Cerebellar cortex (tissue), 1 donor: ENCODE measurements at places on chromosomes 2 and 18.
A peak's percentile ranks its signal among the peaks of the same experiment; 100 is the strongest.

- no peak for DNase-seq
Measured at GRCh38 chr2:8053216-8053615, 628.6 kb upstream of the ID2 start.

GRCh38 chr2:43223521-43224001, 2.8 kb downstream of the ZFP36L2 start:
- no peak for DNase-seq

- DNase-seq: no peak
Measured at GRCh38 chr18:8339210-8339609, 270.0 kb upstream of the RAB12 start.

DNA sequence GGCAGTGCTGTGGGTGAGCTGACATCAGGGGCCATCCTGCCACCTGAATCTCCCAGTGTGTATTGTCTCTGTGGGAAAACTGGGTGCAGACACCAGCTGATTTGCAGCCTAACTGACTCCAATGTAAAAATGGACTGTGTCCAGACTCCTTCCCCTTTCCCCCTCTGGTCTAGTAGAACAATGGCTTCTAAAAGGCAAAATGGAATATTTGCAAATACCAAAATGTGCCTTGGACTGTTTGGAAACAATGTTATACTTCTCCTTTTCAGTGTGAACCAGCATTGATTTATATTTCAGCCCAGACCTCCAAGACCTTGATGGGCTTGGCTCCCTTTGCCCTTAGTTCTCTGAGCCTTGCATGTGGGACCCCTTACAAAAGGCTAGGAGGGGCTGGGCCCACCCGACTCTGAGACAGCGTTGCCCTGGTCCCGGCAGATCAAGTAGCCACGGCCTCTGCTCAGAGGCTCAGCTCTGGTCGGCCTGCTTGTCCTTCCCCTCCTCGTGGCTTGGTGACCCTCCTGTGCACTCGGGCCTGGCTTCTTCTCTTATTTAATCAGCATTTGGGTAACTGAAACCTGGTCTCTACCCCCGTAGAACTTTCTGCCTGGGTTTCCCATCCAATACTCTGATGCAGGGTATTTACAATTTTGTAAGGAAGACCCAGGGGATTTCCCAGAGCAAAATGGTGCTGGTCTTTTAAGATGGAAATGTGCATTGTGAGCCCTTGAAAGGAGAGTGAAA, 18.0 kb upstream of the ACKR3 start:
- DNase-seq: no peak

- peak; percentile 6 for DNase-seq
Measured at GRCh38 chr2:12416600-12416999, 300.1 kb upstream of the TRIB2 start.

GRCh38 chr2:177053716-177054115, 158.9 kb upstream of the HNRNPA3 start:
- DNase-seq: no peak

DNA sequence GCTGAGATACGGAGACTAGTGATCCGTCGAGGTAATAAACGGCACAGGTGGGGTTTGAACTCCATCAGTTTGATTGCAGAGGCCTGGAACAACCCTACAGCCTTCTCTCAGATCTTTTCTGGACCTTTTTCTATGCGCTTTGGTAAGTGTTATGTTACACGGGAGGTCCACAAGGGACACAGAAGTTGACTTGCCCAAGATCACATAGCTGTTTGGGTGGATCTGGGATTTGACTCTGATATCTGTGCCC, 1.1 kb upstream of the DNPEP start:
- DNase-seq: no peak

DNA sequence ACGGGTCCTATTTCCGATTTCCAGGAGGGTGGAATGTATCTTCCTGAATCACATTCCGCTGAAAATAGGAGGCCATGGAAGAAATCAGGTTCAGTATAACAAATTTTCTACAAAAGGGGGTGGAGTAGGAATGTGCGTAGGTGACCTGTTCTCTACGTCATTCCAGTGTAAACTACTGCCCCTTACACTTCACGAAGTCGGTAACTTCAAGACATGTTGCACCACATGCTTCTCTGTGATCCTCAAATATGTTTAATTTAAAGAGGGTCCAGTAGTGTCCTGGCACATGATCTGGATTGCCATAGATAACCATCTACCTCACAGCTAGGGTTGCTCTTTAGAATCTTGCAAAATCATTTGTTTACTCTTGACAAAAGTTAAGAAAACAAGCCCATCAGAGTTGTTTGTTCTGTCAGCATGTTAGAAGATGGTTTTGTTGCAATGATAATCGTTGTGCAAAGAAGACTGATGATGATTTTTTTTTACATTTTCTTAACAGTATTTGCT, 7.5 kb upstream of the CPS1 start:
- no peak for DNase-seq

DNA sequence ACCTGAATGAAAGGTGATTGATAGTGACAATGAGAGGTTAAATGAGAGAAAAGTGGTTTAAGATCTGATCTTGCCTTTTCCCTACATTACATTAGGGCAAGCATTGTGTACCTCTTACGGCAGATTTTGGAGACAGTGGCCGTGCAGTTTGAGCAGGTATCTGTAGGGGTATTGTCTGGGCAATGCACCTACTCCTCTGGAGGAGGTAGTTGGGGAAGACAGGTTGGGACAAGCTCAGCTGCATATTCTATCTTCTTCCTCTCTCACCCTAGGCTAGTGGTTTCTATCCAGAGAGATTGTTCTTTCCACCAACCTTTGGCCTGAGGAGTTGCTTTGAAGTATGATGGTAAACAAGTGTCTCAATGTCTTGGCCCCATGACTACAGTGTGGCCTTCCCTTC, 323.2 kb downstream of the CYP26B1 start:
- DNase-seq: no peak

GRCh38 chr2:187994464-187995331, 297.0 kb upstream of the GULP1 start:
- no peak for DNase-seq

DNA sequence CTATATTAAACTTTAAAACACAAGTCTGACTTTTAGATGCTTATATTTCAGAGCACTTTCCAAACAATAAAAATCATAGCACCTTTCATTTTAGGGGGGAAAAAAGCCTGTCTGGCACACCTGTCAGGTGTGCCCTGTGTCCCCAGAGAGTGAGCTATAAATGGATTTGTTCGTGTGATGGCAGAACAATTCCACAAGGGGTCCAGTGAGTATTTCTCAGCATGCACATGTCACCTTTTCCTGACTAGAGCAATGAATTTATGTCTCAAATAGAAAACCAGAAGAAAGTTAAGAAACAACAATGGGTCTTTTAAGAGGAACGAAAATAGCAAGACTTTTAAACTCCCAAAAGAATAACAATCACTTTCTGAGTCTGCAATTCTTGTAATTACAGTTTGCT, 55.9 kb downstream of the ACVR1C start:
- DNase-seq: no peak

GRCh38 chr2:111534910-111535352, 349.1 kb downstream of the ANAPC1 start:
- no peak for DNase-seq

DNA sequence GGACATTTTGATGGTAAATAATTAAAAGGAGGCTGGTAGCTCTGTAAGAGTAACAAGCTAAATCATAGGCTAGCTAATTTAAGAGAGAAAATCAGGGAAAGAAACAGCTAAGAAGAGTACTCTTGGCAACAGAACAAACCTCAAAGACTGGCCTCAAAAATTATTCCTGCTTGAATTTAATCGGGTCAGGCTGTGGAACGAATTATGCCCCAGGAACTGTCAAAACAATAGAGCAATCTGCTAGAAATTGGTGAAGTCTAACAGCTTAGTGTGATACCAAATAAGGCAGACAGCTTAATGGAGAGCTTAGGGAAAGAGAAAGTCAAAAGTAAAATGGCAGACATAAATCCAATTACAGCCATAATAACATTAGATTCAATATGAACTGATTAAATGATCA, 215.7 kb downstream of the MREG start:
- DNase-seq: peak; percentile 46

DNA sequence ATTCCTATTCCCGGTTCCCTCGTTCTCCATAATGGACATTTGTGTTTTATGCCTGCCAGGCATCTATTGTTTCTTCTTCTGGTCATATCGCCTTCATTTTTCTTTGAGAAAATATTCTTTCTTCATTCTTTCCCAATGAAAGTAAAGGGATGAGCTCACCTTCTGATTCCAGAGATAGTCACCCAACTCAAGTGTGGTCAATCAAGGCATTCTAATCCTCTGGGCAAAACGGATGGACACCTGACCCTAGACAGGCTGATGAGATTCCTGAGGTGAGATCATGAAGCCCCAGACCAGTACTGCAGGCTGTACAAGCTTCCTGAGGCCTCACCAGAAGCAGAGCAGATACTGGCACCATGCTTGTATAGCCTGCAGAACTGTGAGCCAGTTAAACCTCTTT, 52.8 kb downstream of the GAD1 start:
- DNase-seq: no peak

DNA sequence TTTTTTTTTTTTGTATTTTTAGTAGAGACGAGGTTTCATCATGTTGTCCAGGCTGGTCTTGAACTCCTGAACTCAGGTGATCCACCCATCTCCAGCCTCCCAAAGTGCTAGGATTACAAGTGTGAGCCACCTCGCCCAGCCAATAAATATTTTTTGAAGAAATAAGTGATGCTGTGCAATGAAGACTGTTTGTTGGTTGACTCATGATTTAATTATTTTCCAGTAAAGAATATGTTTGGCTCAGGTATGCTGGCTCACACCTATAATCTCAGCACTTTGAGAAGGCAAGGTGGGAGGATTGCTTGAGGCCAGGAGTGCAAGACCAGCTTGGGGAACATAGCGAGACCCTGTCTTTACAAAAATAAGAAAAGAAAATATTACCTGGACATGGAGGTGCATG, 41.8 kb upstream of the LPIN2 start:
- no peak for DNase-seq
